ENCODE measurements at places on chromosomes 2 and 18.

DNA sequence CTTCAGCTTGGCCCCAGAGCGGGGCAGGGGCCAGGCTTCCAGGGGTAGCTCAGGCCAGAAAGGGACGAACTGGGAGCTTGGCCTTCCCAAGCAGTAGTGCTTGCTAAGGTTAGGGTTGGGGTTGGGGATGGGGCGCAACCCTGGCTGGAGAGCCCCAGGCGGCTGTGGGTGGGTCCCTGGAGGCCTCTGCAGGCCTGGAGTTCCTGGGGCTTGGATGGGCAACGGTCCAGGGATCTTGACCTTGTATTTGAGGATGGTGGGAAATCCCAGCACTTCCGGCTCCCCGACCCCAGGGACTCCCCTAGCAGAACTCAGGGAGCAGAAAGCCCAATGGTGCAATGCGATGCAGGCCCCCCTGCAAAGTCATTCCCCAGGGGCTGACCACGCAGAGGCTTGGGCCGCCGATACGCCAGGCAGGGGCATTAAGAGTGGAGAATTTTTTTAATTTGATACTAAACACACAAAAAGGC is 12.6 kb upstream of the MLPH start:
- DNase-seq = no peak

GRCh38 chr2:54531558-54531957 is 75.4 kb downstream of the SPTBN1 start:
- no peak for DNase-seq

DNA sequence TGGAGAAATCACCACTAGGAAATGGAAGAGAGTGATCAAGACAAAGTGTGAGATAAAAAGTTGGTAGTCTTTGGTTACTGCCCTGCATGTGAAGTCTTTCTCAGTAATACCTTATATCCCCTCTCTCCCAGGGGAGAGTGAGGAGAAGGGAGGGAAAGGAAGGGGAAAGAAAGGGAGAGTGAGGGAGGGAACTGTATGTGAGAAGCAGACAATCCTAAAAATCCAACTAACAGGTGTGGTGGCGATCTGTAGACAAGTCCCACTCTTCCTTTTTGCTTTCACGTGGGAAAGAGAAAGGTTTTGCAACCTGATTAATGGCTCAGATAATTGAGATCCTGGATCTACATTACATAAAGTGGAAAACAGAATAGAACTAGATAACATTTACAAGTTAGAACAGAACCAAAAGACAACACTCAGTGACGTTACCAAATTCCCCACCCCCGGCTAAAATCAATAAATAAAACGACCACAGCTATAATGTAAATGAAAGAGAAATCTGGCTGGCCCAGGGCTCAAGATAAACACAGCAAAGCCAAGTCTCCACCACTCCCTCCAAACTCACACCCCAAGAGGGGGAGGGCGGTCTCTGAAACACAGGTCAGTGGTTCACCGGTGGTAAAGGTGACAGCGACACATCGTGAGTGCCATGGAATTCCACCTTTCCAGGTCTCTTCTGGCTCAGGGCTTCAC is 10.0 kb upstream of the APCDD1 start:
- no peak for DNase-seq

DNA sequence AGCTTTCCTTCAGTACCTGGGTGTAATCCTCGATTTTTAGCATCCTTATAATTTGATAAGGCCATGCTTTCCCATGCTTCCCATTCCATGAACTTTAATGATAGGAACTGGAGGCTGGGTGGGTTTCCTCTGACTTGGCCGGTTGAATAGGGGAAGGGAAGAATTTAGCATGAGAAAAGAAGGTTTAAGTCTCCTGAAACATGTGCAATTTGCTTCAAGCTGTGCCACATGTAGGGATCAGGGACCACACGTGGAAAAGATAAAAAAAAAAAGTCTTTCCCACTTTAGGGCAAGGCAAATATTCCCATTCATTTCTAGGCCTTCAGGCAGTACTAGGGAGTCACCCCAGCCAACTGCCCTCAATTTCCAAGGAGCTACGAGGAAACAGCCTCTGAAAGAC is 900.3 kb downstream of the DSC3 start:
- no peak for DNase-seq

GRCh38 chr2:176658708-176659107 is 389.5 kb downstream of the MTX2 start:
- no peak for DNase-seq

GRCh38 chr18:41371156-41372045 is 583.6 kb upstream of the PIK3C3 start:
- no peak for DNase-seq

DNA sequence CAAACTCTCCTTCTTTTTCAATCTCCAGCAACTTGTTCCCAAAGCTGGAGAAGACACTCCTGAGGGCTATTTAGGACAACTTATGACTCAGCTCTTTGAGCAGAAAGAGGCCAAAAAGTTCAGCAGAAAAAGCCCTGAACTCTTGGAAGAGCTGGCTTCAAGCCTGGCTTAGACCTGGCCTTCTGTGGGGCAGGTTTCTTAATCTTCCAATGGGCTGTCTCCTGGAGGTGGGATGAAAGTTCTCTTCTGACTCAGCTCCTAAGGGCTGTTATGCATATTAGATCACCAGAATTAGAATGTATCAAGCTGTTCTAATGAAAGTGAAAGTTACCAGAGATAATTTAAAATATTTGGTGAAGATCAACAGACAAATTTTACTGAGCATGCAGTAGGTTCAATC is 129.4 kb downstream of the RAD51AP2 start:
- no peak for DNase-seq

GRCh38 chr2:55010915-55011314 is 39.3 kb downstream of the RTN4 start:
- DNase-seq = no peak

DNA sequence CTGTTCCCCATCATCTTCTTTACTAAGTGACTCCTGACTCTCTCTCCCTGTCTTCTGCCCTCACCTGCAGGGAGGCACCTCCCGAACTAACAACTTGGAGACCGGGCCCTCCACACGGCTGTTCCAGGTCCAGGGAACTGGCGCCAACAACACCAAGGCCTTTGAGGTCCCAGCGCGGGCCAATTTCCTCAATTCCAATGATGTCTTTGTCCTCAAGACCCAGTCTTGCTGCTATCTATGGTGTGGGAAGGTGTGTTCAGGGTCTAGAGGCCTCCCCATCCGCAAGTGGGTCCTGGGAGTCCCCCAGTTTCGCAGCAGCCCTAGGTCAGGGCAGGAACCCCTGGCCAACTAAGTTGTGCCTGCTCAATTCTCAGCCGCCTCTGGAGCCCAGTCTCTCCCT is 15.5 kb downstream of the VIL1 start:
- no peak for DNase-seq

GRCh38 chr2:69509011-69509749 is 71.9 kb upstream of the NFU1 start:
- no peak for DNase-seq

- no peak for DNase-seq
These were observed 14.9 kb upstream of the FAP start for GRCh38 chr2:162258169-162258568.

Measured in Panc1 (cell line).